ENCODE measurements at places on chromosomes 3 and 15. TPM values are rescaled to one million over a fixed set of nuclear protein-coding genes. Genes with fewer than 3 reads are reported as not detected.

- DNase-seq = no peak
Observed at GRCh38 chr15:80461356-80462095, 57.3 kb downstream of the ARNT2 start.

DNA sequence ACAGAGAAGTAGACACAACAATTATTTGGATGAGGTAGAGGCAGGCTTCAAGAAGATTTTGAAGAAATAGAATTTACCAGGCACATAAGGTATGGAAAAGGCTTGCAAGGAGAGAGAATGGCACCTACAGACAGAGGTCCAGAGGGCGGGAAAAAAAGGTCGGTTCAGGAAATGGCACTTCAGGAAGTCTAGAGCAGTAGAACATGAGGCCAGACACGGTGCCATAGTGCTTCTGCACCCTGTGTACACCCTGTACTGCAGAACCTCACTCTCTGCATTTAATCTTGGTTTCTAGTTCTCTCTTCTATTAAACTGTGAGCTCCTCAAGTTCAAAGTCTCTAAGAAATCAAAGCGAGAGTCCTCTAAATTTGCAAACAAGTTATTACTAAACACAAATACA, 113.4 kb upstream of the C2CD4B start:
- DNase-seq = no peak

DNA sequence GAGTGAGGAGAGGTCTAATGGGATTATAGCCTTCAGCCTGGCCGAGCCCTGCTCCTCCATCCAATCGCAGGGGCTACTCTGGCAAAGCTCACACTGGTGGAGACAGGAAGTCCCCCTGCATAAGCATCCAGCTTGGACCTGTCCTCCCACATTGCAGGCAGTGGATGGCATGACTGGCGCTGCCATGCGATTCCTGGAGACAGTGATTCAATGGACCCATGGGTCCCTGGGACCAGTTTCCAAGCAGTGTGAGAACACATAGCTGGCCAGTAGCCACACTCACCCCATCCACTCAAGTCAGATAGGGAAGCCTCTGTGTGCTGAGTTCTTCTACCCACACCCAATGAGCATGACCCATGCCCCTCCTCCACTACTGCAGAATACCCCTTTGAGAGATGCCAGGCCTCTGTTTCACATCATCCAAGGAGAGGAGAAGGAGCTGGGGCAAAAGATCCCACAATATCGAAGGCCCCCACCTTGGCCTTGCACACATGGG, 18.1 kb upstream of the POC1A start:
- DNase-seq = no peak

- no peak for DNase-seq
Observed at GRCh38 chr3:33063651-33064051, 33.3 kb downstream of the GLB1 start.

SLC24A5 gene
- 0.49 TPM for polyA plus RNA-seq

DNA sequence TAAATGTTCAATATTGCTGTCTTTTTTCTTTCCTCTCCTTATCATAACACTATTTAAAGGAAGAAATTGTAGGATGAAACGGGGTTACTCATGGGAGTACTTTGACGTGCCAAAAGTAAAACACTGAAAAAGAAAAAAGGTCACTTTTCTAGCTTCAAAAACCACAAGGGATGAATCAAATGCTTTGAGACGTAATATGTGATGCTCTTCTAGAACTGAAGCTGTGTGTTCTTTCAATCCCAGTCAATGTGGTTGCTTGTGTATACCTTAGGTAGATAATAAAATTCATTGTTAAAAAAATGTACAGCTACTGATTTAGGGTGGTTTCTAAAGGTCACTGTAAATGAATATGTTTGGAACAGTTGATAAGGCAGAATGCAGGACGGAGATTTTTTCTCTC, 538.8 kb upstream of the ZNF717 start:
- no peak for DNase-seq

THSD4 gene
- 36.0 TPM for polyA plus RNA-seq

NDUFB4 gene
- polyA plus RNA-seq = 218 TPM

- no peak for DNase-seq
Observed at GRCh38 chr3:67712259-67712658, 57.8 kb upstream of the SUCLG2 start.

DNA sequence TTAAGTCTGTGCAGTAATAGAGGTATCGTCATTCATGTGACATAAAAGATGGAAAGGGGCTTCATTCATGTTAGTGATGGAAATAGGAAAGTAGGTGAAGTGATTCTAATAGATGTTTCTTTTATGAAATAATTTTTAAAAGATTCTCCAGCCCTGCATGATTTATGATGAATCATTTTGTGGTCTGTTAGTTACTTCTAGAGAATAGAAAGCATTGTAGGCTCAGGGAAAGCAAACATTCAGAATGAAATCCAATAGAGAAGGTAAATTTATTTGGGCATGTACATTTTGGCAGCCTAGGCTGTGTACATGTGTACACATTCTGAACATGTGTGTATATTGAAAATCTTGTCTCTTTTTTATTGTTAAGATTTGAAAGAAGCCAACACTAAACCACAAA, 23.1 kb downstream of the PPARG start:
- no peak for DNase-seq

GRCh38 chr15:42185801-42186200, 22.3 kb downstream of the VPS39 start:
- DNase-seq = no peak

DNA sequence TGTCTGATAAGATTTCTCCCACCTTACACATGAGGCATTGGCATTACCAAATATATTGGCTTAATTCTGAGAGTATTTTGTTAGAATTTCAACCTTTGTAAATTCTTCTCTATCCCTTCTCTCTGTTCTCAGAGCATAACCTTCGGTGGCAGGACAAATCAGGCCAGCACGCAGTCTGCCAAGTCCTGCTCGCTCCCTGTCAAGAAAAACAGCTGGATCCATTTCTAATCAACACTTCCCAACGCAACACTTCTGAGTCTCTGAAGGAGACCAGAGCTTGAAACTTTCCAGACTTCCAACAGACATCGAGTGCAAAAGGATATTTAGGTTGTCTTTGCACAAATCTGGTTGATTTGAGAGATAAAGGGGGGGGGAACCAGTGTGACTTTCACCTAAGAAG, 125.7 kb downstream of the SV2B start:
- no peak for DNase-seq

DNA sequence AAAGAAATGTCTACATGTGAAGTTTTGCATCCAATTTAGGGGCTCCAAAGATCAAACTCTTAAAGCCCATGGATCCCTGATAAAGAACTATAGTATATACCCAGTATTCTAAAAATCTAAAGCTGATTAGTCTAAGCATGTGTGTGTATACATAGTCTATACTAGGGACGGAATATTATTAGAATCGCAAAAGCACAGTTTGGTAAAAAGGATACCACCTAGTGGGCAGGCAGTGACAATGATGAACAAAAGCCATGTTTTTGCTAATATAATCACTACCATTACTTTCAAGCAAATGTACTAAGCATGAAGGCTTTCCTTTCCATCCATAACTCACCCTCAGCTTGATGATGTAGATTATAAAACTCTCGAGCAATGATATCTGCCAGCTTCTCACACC, 16.5 kb downstream of the POLQ start:
- DNase-seq = no peak

ATP13A4 gene
- 2.2 TPM for polyA plus RNA-seq

GRCh38 chr15:98513428-98513986, 134.8 kb upstream of the IGF1R start:
- no peak for DNase-seq

DNA sequence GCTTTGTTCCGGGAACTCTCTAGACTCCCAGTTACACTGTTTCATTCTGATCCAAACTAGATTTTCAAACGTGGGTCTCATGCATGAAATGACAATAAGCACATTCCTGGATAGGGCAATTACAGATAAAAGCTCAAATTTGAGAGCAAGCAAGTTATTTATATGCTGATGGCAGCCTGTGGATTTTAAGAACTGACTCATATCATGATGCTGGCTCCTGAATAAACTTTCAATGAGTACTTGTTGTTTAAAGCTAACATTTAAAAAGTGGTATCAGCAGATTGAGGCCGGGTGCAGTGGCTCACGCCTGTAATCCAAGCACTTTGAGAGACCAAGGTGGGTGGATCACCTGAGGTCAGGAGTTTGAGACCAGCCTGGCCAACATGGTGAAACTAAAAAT, 66.6 kb downstream of the LEO1 start:
- DNase-seq = no peak

DNA sequence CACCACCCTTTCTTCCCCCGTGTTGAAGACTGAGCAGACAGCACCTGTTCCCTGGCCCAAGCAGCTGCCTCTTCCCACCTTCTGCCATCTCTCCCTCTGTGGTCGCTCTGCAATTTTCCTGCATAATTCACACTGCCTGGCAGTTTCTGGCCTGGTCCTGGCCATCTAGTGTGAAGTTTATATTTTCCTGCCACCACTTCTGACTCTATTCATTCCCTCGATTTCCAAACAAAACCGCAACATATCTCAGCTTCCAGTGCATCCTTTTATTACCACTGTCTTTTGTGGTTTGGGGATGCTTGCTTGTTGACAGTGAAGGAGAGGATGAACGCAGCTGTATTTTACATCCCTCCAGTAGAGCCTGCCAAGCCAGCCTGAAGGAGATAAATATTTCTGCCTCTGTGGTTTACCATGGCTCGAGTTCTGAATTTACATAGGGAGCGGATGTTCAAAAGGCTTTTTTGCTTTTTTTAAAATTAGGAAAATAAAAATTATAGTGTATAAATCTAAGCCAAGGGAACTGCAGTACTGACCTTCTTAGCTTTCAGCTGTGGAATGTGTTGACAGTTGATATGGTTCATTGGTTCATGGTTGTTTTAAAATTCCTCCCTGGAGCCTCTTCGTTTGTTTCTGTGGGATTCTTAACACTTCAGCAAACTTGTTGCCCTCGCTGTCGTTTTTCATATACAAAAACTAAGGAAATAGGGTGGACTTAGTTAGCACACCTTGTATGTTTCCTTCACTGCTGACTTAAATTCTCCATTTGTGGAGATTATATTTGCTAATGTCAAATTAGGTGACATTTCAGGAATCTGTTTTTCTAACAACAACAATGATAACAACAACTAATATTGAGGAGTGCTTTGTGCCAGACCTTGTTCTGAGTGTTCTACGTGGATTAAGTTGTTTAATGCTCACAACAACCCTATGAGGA, 250.5 kb downstream of the ADAMTSL3 start:
- DNase-seq = peak; percentile 44

GRCh38 chr15:57427367-57427821, 51.1 kb downstream of the CGNL1 start:
- DNase-seq = no peak

- DNase-seq = no peak
Observed at GRCh38 chr3:119695480-119695879, 7.3 kb upstream of the CFAP91 start.

LYZL4 gene
- not detected for polyA plus RNA-seq

GRCh38 chr3:169090559-169090958, 573.0 kb downstream of the MECOM start:
- no peak for DNase-seq

GRIP2 gene
- polyA plus RNA-seq = 1.4 TPM

Measured in left renal pelvis (tissue), 4 donors.